ENCODE measurements at places on chromosomes 2 and 18. TPM values are rescaled to one million over a fixed set of nuclear protein-coding genes. Genes with fewer than 3 reads are reported as not detected.

Gene ELOA2
- total RNA-seq: not detected

DNA sequence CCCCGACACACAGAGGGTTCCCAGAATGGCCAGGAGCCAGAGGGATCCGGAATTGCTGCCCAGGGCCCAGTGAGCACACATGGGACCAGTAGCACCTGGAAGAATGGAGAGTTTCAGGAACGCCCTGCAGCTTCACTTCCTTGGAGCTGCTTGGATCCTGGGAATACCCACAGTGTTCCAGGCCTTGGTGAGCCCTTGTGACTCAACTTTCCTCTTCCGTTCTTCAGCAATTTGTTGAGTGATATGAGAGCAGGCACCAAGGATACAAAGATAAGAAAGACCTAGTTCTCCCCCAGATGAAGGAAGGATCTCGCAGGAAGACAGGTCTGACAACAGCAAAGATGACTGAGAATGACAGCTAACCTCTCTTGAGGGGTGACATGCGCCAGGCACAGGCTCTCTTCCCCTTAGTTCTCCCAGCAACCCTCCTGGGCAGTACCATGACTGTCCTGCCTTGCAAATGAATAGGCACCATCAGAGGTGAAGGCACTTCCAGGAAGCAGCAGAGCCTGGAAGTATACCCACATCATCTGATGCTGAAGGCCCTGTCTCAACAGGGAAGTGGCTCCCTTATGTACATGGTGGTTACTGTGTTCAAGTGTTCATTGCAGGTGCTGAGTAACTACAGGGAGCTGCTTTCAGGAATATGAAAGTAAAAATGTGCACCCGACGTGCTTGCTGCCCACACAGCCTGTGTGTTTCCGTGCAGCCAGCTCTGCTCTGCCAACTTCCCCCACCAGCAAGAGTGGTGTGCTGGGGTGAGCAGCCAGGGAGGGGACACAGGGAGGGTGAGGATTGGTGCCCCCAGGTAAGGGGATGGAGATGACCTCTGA is 116.2 kb downstream of the STPG4 start:
- DNase-seq: no peak

DNA sequence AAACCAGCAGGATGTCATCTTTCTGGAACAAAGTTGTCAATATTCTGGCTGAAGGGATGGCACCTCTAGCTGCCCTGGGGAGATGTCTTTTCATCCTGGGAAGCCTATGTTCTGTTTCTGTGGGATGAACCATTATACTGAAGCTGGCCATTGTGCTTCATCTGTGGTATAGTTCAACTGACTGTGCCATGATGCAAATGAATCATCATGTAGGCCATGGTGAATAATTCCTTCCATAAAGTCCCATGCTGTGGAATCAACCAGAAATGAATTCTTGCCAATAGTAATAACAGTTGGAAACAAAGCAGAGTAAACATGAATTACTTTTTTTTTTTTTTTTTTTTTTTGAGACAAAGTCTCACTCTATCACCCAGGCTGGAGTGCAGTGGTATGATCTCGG is 64.1 kb upstream of the CNGA3 start:
- DNase-seq: no peak

Gene CCDC121
- total RNA-seq: 5.3 TPM
